Fibroblast of upper back skin (primary cell): ENCODE measurements at places on chromosomes 7 and 10.
A peak's percentile ranks its signal among the peaks of the same experiment; 100 is the strongest.

GRCh38 chr10:75654171-75654771 is 222.8 kb downstream of the LRMDA start:
- peak; percentile 49 for DNase-seq

DNA sequence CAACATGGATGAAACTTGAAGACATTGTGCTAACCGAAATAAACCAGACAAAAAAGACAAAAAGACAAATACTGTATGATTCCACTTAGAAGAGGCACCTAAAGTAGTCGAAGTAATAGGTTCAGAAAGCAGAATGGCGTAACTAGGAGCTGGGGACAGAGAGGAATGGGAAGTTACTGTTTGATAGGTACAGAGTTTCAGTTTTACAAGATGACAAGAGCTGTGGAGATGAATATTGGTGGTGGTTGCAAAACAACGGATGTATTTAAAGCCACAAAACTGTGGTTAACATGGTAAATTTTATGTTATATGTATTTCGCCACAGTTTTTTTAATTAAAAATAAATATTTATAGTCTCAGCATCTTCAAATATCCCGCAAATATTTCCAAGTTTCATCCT is 64.1 kb upstream of the DIP2C start:
- no peak for DNase-seq

DNA sequence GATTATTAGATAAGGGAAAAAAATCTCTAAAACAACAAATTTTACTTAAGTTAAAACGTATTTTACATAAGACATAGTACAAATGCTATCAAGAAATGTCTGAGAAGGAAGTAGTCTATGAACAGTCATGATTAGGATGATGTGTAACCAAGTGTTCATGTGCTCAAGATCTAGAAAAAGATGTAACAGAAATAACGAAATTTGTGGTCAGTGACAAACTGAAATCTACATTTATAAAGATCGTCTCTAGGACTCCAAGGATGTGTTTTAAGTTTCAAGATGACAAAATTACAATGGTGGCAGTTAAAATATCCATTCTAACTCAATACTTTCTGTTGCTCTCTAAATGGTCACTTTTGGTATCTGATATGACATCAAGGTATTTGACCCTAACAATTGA is 17.2 kb downstream of the PPP3CB start:
- DNase-seq, result no peak

DNA sequence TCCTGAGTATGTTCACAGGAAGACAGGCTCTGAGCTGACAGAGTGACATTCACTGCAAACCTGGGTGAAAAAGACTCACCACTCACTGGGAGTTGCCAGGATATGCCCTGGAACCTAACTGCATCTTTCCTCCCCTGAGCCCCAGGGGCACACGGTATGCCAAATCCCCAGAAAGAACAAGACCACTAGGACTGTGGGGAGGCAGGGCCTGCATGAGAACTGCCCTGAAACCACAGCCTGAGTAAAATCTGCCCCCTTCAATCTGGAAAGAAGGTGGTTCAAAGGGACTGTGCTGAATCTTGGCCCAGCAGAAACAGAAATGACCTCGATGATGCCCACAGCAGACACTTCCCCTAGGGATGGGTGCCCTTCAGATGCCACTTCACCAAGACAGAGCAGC is 6.5 kb downstream of the FAM53B start:
- no peak for DNase-seq
